Stimulated activated naive CD4-positive, alpha-beta T cell treated with Interleukin-2 at 50 U/mL for 16 hours (primary cell): ENCODE measurements at places on chromosomes 5 and 9.
A peak's percentile ranks its signal among the peaks of the same experiment; 100 is the strongest.

GRCh38 chr5:68464424-68464823 is 248.9 kb downstream of the PIK3R1 start:
- DNase-seq, result peak; percentile 57

DNA sequence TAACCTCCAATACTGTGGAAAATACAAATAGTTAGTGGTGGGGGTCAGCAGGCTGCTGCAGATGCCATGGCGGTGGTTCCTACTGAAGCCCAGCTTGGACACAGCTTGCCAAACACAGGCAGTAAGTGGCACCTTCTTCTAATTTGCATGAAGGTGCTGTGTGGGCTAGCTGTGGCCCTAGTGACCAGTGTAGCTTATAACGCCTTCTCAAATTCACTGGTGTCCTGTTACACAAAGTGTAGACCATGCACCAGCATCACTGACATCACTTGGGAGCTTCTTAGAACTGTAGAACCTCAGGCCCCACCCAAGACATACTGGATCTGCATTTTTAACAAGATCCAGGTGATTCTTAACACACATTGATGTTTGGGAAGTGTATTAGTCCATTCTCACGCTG is 58.8 kb upstream of the TGFBR1 start:
- DNase-seq, result no peak

DNA sequence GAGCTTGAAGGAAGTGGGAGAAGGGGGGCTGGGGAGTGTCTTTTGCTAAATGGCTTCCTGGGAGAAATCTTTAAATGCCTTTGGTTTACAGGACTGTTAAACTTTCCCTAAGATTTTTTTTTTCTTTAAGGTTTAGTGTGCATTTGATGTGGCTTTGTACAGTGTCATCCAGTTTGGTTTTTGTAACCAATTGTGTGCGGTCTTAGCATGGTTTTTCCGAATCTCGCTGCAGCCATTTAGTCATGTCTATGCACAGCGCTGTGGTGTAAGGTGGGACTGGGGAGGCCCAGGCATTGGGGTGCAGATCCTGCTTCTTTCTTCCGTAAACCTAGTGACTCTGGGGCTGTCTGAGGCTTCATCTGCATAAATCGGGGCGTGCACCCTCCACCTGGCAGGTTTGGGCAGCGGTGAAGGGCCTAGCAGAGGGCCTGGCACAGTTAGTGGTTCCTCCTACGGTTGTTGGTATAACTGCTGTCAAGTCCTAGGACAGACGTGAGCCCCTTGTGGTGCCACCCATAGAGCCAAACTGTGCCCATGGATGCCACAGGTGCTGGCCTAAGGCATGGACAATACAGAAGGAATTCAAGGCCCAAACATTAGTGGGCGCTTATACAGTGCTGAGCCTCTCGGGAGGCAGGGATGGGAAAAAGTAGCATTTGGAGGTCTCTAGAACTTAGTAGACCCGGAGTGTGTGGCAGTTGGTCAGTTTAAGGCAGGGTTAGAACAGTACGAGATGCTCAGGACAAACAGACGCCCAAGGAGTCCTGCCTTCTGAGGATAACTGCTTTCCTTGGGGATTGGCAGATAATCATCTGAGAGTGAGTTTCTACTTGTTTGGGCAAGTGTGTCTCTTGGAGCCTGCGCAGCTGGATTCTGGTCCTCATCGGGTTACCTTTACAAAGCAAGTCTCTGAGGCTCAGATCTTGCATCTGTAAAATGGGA is 1.5 kb downstream of the PRRC2B start:
- peak; percentile 72 for DNase-seq

DNA sequence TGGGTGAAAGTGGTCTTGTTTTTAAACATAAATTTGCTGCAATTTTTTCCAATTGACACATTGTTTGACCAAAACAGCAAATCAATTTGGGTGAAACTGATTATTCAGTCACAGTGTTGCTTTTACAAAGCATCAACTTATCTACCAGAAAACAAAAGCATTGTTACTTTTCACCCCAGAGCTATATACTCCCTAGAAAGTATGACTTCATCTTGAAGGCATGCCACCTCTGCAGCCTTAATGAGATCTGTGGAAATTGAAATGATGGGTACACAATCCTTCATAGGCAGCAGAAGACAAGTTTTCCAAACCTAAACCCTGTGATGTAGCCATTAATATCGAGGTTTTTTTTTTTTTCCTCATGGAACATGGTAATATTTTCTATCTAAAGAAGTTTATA is 615.9 kb downstream of the CHSY3 start:
- no peak for DNase-seq

DNA sequence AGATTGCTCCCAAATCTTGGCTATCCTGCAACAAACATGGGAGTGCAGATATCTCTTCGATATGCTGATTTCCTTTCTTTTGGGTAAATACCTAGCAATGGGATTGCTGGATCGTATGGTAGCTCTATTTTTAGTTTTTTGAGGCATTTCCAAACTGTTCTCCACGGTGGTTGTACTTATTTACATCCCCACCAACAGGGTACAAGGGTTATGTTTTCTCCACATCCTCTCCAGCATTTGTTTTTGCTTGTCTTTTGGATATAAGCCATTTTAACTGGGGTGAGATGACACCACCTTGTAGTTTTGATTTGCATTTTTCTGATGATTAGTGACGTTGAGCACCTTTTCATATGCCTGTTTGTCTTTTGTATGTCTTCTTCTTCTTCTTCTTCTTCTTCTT is 20.3 kb downstream of the CTSL start:
- no peak for DNase-seq

DNA sequence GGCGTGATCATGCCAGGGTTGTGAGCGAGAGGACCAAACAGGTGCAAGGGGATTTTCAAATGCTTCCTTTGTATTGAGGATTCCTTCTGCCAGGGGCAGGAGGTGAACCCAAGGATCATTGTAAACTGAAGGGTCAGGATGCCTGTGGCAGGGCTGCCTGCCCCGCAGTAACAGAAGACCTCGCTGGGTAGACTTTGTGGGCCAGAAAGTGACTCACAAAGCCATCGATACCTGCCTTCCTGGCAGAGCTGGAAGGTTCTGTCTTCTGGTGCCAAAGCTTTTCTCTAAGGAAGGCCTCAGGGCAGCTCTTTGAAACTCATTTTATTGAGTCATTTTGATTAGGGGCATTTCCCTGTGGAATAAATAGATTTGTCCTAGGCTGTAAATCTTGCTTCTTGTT is 223.4 kb downstream of the ICE1 start:
- no peak for DNase-seq

DNA sequence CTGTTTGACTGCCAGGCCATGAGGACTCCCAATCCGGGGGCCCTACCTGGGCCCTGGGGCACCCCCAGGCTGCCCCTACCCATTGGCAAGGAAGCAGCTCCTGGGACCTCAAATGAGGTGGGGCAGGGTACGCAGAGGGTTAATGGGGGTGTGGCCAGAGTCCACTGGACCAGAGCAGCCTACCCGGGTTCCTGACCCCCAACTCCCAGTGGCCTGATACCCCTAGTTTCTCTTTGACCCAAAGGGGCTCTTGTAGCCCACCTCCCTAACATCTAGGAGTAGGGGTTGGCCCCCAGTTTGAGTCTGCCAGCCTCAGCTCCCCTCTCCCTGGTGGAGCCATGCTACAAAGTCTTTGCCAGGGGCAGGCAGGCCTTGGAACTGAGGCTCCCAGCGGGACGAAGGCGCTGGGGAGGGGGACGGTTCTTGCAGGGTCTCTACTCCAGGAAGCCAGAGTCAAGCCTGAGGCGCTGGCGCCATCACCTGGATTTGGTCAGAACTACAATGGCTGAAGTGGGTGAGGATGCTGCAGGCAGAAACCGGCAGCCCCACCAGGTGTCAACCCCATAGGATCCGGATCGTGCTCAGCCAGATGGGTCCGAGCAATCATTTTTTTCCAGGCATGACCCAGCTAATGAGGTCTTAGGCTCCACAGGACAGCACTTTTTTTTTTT is 8.4 kb upstream of the CERCAM start:
- peak; percentile 16 for DNase-seq

DNA sequence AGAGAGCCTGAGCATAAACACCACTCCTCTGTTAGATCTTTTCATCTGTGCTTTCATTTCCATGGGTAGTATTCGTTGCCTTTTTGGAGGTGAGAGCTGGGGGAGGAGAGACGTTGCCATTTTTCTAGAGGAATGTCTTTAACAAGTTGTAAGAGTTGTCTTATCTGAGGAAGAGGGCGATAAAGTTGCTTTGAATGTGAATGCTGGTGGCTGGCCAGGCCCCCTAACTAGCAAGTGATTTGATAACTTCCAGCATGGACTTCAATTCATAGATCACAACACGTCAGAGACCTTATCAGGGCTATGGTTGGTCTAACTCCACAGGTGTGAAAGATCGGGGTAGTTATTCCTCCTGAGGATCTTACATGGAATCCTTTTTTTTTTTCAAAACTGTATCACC is 30.0 kb upstream of the AOPEP start:
- no peak for DNase-seq

DNA sequence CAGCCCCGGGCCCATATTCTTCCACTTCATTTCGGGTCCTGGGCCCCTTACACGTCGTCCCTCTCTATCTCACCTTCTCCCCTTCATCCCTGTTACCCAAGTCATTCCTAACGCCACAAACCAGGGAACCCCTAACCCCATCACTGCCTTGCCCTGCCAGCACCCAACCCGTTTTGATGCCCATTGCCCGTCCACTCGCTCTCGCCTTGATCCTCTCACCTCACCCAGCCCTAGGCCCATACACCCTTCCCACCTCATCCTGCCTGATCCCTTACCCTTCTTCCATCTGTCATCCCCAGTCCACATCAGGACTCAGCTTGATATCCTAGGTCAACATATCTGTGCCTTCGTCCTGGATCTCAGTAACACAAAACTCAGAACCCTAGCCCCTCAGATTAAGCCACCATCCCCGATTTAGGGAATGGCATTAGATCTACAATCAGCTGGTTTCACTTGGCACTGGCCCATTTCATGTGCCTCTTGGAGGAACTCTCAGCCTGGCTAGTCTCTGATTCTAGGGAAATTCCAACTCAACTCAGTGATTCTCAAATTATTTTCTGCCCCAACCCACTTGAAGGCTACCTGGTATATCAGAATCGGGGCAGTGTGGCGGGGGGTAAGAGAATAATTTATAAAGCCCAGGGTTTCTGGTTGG is 489 bp downstream of the CHMP5 start:
- DNase-seq, result no peak

- no peak for DNase-seq
Measured at GRCh38 chr5:117461966-117462365, 887.3 kb upstream of the SEMA6A start.
